ENCODE measurements at places on chromosomes 6 and 20. TPM values are rescaled to one million over a fixed set of nuclear protein-coding genes. Genes with fewer than 3 reads are reported as not detected.

C6orf15 gene
- not detected for total RNA-seq

ADTRP gene
- 40.9 TPM for total RNA-seq

TAAR8 gene
- total RNA-seq, result not detected

DNA sequence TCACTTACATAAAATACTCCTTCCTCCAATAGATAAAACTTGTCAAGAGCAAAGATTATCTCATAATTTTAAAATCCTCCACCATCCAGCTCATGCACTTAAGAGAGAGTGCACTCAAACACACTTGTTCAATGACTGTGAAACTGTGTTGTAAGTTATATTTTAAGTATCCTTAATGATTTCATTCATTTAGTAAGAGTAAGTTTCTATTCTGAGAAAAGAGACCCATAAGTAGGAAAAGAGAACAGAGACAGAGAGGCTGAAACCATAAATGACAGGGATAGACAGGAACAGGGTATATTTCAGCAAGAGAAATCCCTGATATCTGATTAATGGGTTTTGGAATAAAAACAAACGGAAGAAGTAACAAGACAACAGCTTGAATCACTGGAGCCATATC lies 8.2 kb downstream of the SSR1 start:
- peaks cover 90% of the 10 kb centered on the region for H3K36me3 ChIP-seq
- no peak overlapping the region for H3K4me3 ChIP-seq
- no peak overlapping the region for H3K27ac ChIP-seq
- peaks cover 16% of the 10 kb centered on the region for H3K4me1 ChIP-seq
- no peaks in the 10 kb centered on the region for H3K27me3 ChIP-seq

Data from CD4-positive, CD25-positive, alpha-beta regulatory T cell (primary cell).